RPMI7951 (cell line): ENCODE measurements at places on chromosomes 3 and 15.

GRCh38 chr15:52023169-52023922, 4.3 kb downstream of the MAPK6 start:
- no peak for DNase-seq

- peak; percentile 39 for DNase-seq
These were observed 29.5 kb upstream of the ULK4 start for GRCh38 chr3:41991437-41991836.

GRCh38 chr3:74001436-74001835, 376.7 kb upstream of the PDZRN3 start:
- no peak for DNase-seq

GRCh38 chr3:178236555-178237277, 299.5 kb upstream of the KCNMB2 start:
- DNase-seq = no peak

- no peak for DNase-seq
These were observed 14.7 kb upstream of the CTXND1 start for GRCh38 chr15:80266745-80267144.

DNA sequence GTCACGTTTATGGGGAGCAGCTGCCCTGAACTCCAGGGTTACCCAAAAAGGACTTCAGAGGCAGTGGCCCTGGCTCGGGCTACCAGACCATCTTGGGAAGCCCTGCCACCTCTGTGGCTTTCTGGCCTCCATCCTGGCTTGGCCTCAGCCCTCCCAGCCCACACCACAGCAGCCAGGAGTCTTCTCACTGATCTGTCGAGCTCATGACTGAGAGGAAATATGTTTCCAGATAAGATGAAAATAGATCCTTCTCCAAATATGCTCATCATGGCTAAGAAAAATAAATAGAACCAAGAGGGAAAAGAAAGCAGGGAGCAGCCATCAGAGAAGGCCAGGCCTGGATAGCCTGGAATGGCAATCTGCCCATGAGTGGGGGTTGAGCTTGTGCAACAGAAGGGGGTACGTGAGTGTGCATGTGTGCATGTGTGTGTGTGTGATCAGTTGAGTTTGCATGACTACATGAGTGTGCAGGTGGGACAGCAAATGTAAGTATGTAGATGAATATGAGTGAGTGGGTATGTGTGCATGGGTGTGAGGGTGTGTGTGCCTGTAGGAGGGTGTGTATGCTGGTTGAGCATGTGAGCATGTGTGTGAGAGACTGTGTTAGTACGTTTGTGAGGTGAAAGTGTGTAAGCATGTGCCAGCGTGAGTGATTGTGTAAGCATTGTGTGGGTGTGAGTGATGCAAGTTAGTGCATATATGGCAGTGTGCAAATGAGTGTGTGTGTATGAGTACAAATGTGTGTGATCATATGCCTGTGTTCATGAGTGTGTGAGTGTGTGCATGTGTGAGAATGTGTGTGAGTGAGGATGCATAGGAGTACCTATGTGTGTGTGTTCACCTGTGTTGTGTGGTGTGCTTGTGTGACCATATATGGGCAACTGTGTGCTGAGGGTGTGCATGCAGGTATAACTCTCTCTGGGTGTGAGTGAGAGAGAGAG, 9.9 kb upstream of the RFT1 start:
- no peak for DNase-seq

DNA sequence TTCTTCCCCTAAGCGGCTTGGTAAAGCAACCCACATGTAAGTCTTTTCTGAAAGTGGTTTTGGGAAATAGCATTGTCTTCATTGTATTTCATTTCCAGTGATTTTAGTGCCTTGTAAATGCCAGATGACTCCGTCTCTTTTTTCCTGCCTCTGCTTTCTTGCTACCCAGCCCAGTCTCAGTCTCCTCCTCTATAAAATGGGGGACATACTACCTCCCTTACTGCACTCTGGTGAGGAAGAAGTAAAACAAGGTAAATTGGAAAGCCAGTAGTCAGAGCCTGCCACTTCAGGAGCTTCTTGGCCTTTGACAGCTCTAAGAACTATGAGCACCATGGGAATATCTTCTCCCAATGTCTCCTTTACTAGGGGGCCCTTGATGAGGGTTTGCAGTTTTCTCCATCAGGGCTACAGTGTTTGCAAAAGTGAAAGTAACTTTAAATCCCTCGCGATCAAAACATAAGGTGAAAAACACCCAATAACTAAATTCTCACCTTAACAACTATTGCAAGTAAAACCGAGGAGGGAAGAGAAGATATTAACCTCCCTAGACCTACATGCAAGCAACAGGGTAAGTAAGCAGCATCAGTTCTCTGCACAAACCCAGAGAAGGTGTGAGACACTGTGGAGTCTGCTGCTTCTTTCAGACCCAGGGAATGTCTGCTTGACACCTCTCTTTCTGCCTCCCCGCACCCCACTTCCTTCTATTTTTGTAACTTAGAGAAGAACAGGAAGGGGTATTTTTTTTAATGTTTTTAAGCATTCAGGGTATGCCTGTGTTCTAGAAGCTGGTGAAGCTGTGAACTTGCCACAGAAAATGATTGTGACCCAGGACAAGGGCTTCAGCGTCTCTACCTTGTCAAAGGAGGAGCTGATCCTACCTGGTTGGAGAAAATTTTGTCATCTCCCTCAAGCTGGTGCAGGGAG, 159.1 kb upstream of the EOMES start:
- peak; percentile 6 for DNase-seq
